Stimulated activated naive CD8-positive, alpha-beta T cell treated with anti-CD3 and anti-CD28 coated beads, Interleukin-15, amount 100 ng/mL, for 72 hours (primary cell): ENCODE measurements at places on chromosomes 1 and 21.

- DNase-seq: no peak
These were observed 132.5 kb upstream of the DPT start for GRCh38 chr1:168861421-168862004.

DNA sequence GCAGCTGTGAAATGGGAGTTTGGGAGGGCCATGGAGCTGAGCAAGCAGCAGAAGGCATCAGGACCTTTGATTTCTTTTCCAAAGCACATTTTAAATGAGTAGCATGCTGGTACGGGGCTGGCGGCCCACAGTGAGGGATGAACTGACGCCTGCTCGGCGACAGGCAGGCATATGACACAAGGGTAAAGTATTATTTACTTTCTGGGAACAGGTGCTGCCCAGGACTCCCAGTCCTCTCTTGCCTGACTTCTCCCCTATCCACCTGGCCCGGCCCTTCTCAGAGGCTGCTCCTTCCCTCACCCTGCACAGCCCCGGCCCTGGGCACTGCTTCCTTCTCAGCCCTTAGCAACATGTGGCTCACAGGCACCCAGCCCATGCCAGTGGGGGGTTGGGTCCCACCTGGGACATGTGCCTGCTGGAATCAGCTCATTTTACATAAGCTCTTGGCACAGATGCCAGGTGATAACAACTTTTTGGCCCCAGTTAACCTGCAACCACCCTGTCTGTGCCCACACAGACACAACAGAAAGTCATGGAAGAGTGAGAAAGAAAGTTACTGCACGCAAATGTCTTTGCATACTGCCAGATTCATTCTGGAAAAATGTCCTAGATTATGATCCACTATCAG lies 112.3 kb upstream of the GADD45A start:
- DNase-seq: no peak

DNA sequence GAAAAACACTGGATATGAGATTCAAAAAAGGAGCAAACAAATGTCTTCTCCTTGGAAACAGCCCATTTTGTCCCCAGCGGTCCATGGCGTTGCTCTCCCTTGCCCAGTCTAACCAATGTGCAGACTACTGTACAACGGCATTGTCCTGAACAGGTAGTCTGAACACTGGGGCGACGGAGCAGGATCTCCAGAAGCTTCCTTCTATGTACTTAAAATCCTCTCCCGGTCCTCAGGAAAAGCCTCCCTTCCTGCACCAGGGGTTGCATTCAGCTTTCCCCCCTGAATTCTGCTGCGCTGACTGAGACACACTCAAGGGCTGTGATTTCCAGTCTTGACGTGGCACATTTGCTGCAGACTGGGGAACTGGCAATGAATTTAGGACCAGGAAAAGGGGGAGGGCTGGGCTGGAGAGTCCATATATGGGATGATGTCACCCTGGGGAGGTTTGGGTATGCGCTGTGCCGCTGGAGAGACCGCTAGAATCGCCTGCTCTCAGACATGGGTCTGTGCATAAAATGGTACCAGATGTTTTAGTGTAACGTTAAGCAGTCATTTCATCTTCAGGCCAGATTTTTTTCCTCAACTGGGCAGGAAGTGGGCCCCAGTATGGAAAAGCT lies 275.9 kb upstream of the C1orf105 start:
- DNase-seq: no peak

- DNase-seq: no peak
These were observed 549.2 kb downstream of the NEGR1 start for GRCh38 chr1:71733121-71733520.

DNA sequence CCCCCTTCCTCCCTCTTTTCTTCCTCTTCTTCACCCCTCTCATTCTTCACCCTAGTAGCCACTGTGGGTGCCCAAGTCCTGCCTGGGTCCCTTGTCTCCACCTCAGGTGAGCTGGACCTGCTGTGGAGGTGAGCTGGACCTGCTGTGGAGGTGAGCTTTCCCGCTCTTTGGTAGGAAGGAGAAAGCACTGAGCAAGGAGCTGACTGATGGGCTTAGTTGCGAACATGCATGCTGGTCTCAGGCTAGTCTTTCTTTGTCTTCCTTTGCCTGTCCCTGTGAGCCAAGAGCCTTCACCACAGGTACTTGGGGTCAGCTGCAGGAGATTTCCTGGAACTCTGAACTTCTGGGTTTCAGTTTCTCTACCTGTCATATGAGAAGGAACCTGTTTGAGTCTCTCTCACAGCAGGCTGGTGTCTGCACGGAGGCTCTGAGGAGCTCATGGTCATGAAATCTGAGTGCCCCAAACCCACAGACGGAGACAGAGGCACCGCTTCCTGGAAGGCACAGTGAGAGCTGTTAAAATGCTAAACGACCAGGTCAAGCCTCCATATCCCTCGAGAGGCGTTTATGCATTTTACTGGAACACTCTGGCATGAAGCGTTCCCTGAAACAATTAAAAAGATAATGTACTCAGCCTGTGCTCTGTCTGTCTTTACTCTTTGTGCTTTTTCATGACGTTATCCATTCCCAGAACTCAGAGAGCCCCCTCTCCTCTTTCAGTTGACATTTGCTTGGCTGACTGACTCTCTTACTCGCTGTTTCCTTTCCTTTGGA lies 69.5 kb downstream of the RHOU start:
- DNase-seq: peak; percentile 77

GRCh38 chr1:44312399-44313196 lies 42.5 kb downstream of the ERI3 start:
- DNase-seq: no peak

GRCh38 chr1:197807739-197808453 lies 32.6 kb upstream of the DENND1B start:
- DNase-seq: no peak

GRCh38 chr1:33165209-33165608 lies 16.6 kb downstream of the TRIM62 start:
- DNase-seq: no peak

DNA sequence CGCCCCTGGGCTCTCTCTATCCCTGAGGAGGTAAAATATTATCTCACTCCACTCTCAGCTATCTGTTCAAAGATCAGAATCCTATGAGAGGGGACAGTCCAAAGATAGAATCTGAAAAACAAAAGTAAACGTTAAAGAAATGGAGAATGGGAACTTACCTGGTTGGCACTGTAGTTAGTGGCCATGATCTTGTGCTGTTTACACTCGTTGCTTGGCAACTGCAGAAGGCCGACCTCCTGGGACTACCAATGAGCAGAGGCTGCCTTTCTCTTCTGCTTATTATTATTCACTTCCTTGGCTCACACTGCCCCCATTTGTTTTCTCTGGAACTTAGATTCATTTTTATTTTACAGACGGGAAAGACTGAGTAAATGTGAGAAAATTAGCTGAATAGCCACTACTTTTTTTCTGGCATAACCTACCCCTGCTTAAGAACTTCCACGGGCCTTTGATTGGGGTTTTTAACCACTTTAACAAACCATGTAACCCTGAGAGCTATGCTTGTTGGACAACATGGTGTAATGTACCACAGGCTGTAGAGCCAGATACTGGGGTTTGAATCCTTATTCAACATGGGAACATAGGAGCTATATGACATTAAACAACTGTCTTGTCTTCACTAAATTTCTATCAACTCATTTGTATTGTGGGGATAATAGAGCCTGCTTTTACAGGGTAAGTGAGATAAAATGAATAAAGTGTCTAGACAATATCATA lies at the start of gene CFAP126:
CFAP126 (minus strand) TSS at position 193 of the 717 bp plus-strand sequence; CDS start at position 185, 8 bp downstream.
- no peak for DNase-seq
